H7 (cell line): ENCODE measurements at places on chromosomes 1 and 21. TPM values are rescaled to one million over a fixed set of nuclear protein-coding genes. Genes with fewer than 3 reads are reported as not detected.

The EXTL1 gene
- 0.38 and 1.1 TPM in 2 replicates for total RNA-seq

The LGR6 gene
- 0.24 and 0.41 TPM in 2 replicates for total RNA-seq

DNA sequence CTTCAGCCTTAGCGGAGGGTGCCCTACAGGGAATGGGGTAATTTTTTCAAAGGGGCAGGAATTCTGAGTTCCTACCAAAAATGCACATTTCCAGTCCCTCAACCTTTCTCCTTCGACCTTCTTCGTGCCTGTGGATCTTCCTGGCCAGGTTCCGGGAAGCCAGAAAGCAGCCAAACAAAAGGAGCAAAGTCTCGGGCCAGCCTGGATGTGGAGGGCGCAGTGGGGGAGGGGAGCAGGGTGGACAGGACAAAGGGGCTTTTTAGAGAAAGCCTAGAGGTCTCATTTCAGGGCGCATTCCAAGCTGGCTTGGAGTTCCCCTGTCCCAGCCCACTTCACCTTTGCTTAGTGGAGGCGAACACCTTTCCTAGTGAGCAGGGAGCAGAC is 2.9 kb upstream of the INAVA start:
- DNase-seq: peak; percentile 87

GRCh38 chr21:28817871-28818270 is 174.8 kb downstream of the LTN1 start:
- no peak for DNase-seq

- DNase-seq: no peak
Measured at GRCh38 chr1:229140119-229140396, 130.9 kb upstream of the RAB4A start.

GRCh38 chr1:208369658-208370057 is 125.5 kb upstream of the PLXNA2 start:
- DNase-seq: no peak
